ENCODE measurements at places on chromosomes 3 and 15.

- no peak overlapping the region for H3K4me3 ChIP-seq
Observed at GRCh38 chr15:44763187-44763586, 26.9 kb downstream of the TRIM69 start.

DNA sequence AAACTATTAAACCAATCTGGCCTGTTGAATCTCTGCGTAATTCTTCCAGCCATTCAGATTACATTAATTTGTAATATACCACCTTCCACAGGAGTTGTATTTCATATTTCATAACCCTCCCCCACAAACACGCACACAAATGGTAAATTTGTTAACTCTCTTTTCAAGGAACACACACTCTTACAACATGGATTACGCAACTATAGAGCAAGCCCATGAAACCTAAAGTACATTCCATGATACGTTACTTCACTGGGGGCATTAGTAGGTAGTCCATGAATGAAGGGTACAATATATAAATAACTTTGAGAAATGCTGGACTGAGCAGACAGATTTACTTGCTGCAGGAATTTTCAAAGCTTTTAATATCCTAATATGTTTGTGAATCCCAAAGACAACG lies 65.0 kb downstream of the TRIM69 start:
- no peak overlapping the region for H3K4me3 ChIP-seq
- no peak overlapping the region for H3K27ac ChIP-seq
- DNase-seq: no peak
- H3K4me1 ChIP-seq: no peaks in the 10 kb centered on the region
- H3K36me3 ChIP-seq: no peaks in the 10 kb centered on the region

DNA sequence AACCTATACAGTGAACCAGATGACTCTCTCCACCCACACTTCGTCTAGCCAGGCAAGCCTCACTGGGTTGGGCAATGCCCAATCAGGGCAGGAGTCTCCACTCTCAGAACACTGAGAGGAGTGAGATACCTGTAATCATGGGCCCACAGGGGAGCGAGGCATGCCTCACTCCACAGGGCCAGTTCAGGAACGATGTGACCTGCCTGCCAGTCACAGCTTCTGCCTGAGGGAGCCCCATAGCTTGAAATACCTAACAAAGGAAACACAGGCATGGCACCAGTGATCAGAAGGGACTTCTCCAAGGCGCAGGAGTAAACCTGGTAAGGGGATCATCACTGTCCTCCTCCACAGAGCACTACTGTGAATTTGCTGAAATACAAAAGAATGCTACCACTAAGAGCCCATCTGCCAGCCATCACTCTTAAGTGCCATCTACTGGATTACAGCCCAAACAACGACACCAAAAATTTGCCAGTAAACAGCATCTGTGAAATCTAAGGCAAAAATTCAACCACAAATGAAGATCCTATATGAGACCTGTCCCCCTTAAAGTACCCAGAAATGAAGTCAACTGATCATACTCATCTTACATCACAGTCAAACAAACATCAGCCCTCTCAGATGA lies 689.9 kb upstream of the SEMA6D start:
- H3K36me3 ChIP-seq: no peaks in the 10 kb centered on the region
- H3K4me1 ChIP-seq: no peaks in the 10 kb centered on the region
- no peak overlapping the region for H3K4me3 ChIP-seq
- H3K27me3 ChIP-seq: no peaks in the 10 kb centered on the region
- H3K27ac ChIP-seq: no peak overlapping the region

GRCh38 chr3:107347751-107348150 lies 29.5 kb upstream of the CCDC54 start:
- no peak overlapping the region for H3K4me3 ChIP-seq
- H3K4me1 ChIP-seq: no peaks in the 10 kb centered on the region
- DNase-seq: no peak
- H3K36me3 ChIP-seq: no peaks in the 10 kb centered on the region

GRCh38 chr3:155972885-155973584 lies 102.6 kb downstream of the GMPS start:
- no peaks in the 10 kb centered on the region for H3K36me3 ChIP-seq
- H3K27me3 ChIP-seq: no peaks in the 10 kb centered on the region
- DNase-seq: no peak

GRCh38 chr3:46010519-46011113 lies 15.0 kb upstream of the FYCO1 start:
- H3K27me3 ChIP-seq: no peaks in the 10 kb centered on the region
- H3K4me1 ChIP-seq: peaks cover 7% of the 10 kb centered on the region
- no peak overlapping the region for H3K27ac ChIP-seq
- H3K4me3 ChIP-seq: no peak overlapping the region

- no peak for DNase-seq
- peaks cover 9% of the 10 kb centered on the region for H3K4me1 ChIP-seq
- H3K27me3 ChIP-seq: peaks cover 57% of the 10 kb centered on the region
- no peaks in the 10 kb centered on the region for H3K36me3 ChIP-seq
- H3K27ac ChIP-seq: no peak overlapping the region
Observed at GRCh38 chr15:58064980-58065444, 499 bp downstream of the ALDH1A2 start.

DNA sequence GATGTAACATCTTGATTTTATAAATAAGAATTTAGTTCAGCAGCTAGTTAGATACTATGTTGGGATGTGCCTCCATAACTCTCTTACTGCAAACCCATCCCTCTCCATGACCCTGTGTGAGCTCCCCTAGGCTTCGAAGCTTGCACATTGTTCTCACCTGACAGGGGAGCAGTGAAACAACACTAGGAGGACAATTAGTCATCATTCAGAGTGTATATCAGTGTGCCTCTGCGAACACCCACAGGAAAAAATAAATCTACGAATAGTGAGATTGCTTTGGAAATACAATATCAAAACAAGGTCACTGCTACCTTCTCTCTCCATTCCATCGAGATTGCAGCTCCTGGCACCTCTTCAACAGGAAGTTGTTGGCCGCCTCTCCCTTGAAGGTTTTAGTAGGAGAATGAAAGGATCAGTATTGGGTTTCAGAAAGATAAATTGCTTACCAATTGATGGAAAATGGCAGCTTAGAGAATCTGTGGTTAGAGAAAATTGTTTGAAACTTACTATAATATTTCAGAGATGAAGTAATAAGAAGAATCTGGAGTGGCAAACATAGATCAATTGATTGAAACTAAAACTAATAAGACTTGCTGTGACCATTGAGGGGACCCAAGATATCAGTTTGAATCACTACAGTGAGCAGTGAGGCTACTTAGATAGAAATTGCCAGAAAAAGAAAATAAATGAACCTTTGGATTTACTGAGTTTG lies 103.2 kb downstream of the CHL1 start:
- DNase-seq: no peak
- no peaks in the 10 kb centered on the region for H3K27me3 ChIP-seq
- no peaks in the 10 kb centered on the region for H3K4me1 ChIP-seq
- H3K4me3 ChIP-seq: no peak overlapping the region
- no peak overlapping the region for H3K27ac ChIP-seq

GRCh38 chr3:157520485-157521150 lies 17.4 kb upstream of the VEPH1 start:
- no peaks in the 10 kb centered on the region for H3K36me3 ChIP-seq
- no peak for DNase-seq
- no peaks in the 10 kb centered on the region for H3K27me3 ChIP-seq
- no peak overlapping the region for H3K27ac ChIP-seq

- no peak overlapping the region for H3K4me3 ChIP-seq
- H3K27ac ChIP-seq: no peak overlapping the region
- no peaks in the 10 kb centered on the region for H3K4me1 ChIP-seq
- DNase-seq: no peak
- peaks cover 11% of the 10 kb centered on the region for H3K27me3 ChIP-seq
- H3K36me3 ChIP-seq: no peaks in the 10 kb centered on the region
Observed at GRCh38 chr15:38702178-38702912, 137.7 kb upstream of the RASGRP1 start.

DNA sequence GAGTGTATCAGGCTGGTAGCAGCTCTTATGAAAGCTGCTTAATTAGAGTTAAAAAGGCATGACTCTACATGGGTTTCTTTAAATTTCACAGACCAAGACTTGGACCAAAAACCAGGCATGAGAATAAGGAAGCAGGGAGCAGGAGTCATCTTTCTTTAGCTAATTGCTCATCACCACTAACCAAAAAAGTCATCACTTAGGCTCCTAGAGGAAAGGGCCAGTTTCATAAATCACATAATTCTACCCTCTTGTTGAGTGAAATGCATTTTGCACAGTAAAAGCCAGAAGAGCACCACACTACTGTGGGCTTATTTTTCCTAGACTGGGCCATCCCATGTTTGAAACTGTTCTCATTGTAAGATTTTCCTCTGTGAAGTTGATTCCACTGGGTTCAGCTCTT lies 175.6 kb downstream of the GREM1 start:
- no peaks in the 10 kb centered on the region for H3K4me1 ChIP-seq
- H3K27me3 ChIP-seq: no peaks in the 10 kb centered on the region
- H3K27ac ChIP-seq: no peak overlapping the region

DNA sequence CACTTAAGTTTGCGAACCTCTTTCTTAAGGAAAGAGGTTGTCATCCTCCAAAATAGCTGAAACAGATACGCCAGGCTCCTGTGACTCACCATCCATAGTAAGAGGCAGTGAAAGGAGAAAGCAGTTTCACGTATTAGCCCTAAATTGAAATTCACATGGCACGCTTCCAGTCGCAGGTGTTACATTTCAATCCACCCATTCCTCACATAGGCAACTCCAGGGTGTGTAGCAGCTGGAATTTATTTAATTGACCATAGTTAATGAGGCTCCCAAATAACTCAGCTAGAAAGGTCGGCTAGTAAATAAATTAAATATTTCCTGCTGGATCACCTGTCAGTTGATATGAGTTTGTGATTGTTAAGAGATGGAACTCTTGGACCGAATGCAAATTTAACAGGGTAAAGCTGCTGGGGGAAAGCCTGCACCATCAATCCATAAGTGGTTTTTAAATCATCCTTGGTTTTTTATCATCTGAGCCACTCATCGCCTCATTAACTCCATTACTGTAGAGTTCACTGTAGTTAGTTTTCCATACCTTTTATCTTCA lies 19.6 kb downstream of the NSUN3 start:
- no peaks in the 10 kb centered on the region for H3K36me3 ChIP-seq
- no peak for DNase-seq
- no peak overlapping the region for H3K27ac ChIP-seq

DNA sequence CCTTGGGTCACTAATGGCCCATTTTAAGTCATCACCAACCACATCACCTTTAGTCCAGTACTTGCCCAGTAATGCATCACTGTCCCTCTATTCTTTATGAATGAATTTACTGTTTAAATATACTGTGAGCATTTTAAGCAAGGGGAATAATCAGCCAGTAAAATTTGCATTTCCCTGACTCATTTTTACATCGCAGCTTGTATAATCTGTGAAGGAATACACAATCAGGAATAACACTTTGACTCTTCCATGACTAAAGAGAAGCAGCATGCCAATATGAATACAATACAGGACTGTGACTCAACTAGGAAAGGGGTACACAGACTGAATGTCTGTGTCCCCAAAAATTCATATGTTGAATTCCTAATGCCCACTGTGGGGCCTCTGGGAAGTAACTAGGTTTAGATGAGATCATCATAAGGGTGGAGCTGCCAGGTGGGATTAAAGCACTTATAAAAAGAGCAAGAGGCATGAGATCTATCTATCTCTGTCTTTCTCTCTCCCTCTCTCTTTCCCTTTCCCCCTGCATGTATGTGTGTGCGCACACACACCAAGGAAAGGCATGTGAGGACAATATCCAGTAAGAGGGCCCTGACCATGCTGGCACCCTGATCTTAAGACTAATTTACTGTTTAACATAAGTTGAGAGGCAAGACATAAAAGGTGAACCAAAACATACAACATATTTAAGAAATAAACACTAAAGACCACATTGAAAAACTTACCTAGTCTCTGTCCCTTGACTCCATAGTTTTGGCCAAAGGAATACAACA lies 12.1 kb downstream of the B4GALT4 start:
- no peak overlapping the region for H3K4me3 ChIP-seq
- H3K4me1 ChIP-seq: no peaks in the 10 kb centered on the region
- DNase-seq: no peak
- no peaks in the 10 kb centered on the region for H3K27me3 ChIP-seq

GRCh38 chr3:150124142-150124541 lies 153.4 kb upstream of the PFN2 start:
- H3K4me3 ChIP-seq: no peak overlapping the region
- no peaks in the 10 kb centered on the region for H3K4me1 ChIP-seq
- H3K27ac ChIP-seq: no peak overlapping the region
- DNase-seq: no peak
- no peaks in the 10 kb centered on the region for H3K27me3 ChIP-seq

DNA sequence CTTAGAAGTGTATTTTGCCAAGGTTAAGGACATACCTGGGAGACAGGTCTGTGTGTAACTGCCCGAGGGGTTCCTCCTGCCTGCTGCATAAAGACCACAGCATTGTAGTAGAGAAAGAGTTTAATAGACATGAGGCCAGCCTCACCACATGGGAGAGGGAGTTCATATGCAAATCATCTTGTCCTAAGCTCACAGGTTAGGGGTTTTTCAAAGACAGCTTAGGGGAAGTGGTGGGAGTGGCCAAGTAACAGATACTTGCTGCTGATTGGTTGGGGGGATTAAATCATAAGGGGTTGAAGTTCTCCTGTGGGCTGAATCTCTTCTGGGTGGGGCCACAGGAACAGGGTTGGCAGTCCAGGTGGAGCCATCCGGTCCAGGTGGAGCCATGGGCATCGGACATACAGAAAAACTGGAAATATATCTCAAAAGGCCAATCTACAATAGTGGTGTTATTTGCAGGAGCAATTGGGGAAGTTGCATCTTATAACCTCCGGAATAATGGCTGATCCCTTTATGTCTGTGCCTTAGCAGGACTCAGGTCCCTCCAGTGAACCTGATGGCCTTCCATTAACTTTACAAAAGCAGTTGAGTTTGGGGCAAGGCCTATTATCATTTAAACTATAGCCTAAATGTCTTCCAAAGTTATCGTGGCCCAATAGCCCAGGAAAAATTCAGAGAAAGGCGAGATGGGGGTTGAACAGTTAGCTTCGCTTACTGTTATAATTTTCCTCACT lies 86.0 kb upstream of the MFGE8 start:
- H3K4me3 ChIP-seq: no peak overlapping the region
- H3K27me3 ChIP-seq: no peaks in the 10 kb centered on the region
- H3K4me1 ChIP-seq: no peaks in the 10 kb centered on the region
- no peaks in the 10 kb centered on the region for H3K36me3 ChIP-seq
- no peak for DNase-seq

DNA sequence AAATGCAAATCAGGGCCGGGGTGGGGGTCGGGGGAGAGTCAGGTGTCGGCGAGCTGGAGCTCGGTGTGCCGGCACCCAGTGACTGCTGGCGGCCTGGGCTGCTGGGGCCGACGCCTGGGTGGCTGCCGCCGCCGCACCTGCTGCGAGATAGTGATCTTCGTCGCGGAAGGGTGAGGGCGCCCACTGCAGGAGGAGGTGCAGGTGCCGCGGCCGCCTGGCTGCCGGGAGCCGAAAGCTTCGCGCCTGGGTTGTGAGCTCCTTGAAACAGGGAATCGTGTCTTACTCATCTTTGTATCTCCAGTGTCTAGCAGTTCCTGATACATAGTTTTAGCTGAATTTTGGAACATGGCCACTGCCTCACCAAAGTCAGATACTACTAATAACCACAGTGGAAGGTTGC lies 64.0 kb upstream of the CPOX start:
- no peak overlapping the region for H3K27ac ChIP-seq
- H3K36me3 ChIP-seq: no peaks in the 10 kb centered on the region
- H3K4me1 ChIP-seq: no peaks in the 10 kb centered on the region
- H3K27me3 ChIP-seq: peaks cover 15% of the 10 kb centered on the region
- H3K4me3 ChIP-seq: no peak overlapping the region
- DNase-seq: peak; percentile 61

- no peak for DNase-seq
- no peak overlapping the region for H3K4me3 ChIP-seq
- H3K4me1 ChIP-seq: peaks cover 98% of the 10 kb centered on the region
- H3K36me3 ChIP-seq: no peaks in the 10 kb centered on the region
Observed at GRCh38 chr3:63975723-63976122, 47.6 kb downstream of the PSMD6 start.

- no peaks in the 10 kb centered on the region for H3K27me3 ChIP-seq
- H3K36me3 ChIP-seq: no peaks in the 10 kb centered on the region
- no peak overlapping the region for H3K27ac ChIP-seq
- no peak for DNase-seq
- peaks cover 7% of the 10 kb centered on the region for H3K4me1 ChIP-seq
- no peak overlapping the region for H3K4me3 ChIP-seq
Observed at GRCh38 chr3:119930286-119930685, 148.4 kb downstream of the NR1I2 start.
